ENCODE measurements at places on chromosomes 4 and X.

- no peak for DNase-seq
Observed at GRCh38 chr4:184398741-184399511, 75.4 kb downstream of the IRF2 start.

- no peak for DNase-seq
Observed at GRCh38 chr4:159018062-159018629, 84.7 kb upstream of the RAPGEF2 start.

DNA sequence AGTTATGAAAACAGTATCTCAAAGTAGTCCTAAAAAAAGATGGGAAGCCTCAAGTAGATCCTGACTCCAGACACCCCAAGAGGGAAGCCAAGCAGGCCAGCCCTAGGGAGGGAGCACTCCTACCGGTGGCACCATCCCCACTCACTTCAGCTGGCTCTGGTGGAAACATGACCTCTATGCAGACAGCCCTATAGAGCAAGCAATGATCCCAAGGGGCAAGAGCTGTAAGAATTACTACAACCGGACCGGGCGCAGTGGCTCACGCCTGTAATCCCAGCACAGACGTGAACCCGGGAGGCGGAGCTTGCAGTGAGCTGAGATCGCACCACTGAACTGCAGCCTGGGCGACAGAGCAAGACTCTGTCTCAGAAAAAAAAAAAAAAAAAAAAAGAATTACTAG is 5.7 kb downstream of the LETM1 start:
- DNase-seq: no peak

DNA sequence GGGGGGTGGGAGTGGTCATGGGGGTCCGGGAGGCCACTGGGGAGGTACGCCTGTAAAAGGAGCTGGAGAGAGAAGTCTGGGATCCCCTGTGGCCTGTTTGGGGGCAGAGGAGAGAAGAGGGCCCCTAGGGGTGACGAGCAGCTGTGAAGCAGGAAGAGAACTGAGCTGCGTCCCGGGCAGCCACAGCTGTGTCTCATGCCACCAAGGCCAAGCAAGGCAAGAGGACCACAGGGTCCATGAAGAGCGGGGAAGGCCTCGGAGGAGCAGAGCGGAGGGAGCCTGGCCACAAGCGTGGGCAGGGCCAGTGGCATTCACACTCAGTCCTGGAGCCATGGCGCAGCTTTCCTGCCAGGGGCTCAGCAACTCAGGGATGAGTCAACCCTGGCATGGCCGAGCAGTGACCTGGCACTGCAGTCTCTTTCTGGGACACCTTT is 13.6 kb upstream of the NAT8L start:
- no peak for DNase-seq

DNA sequence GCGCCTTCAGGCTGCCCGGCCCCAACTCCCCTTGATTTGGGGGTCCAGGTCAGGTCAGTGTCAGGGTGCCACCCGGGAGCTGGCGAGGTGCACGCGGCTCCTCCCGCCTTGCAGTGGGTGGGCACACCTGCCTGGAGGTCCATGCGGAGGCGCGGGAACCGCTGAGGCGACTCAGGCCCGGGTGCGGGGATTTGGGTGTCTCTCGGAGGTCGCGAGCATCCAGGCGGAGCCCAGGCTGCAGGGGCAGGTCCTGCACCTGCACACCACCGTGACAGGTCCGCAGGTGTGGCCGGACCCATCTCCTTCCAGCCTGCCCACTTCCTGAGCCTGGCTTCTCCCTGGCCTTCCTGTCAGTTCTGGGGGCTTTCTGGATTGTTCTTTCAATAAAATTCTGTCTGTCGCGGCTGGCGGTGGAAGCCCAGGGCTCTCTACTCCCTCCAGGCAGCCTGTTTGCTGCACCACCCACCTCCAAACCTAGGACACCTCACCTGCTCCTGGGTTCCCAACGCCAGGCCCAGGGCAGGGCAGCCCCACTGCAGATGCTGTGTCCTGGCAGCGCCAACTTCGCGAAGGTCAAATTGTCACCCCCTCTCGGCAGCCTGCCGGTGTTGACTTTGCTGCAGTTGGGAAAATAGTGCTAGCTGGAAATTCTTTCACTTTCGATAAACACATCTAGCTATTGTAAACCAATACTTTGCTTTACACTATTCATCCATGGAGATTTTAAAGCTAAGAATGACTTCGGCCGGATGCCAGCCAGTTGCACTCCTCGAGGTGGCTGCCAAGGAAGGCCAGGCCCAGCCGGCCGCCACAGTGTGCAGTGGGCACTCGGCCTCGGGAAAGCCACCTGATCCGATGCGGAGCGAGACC is 35.9 kb downstream of the FGFRL1 start:
- DNase-seq: no peak

GRCh38 chr4:102564399-102565059 is 63.4 kb downstream of the NFKB1 start:
- DNase-seq: no peak

GRCh38 chr4:36891971-36892370 is 352.6 kb upstream of the NWD2 start:
- no peak for DNase-seq

DNA sequence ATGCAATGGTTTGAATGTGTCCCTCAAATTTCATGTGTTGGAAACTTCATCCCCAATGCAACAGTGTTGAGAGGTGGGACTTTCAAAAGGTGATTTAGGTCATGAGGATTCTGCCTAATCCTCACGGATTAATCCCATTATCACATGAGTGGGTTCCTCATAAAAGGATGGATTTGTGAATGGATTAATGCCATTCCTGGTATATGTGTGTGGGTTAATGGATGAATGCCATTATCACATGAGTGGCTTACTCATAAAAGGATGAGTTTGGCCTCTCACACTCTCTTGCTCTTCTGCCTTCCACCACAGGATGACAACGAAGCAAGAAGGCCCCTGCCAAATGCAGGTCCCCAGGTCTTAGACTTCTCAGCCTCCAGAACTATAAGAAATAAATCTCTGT is 30.5 kb upstream of the NEUROG2 start:
- no peak for DNase-seq

- no peak for DNase-seq
Observed at GRCh38 chrX:46929439-46930261, 17.4 kb downstream of the JADE3 start.

- DNase-seq: no peak
Observed at GRCh38 chr4:98399915-98400314, 138.7 kb downstream of the RAP1GDS1 start.

GRCh38 chr4:150518559-150518958 is 63.4 kb upstream of the MAB21L2 start:
- DNase-seq: no peak

DNA sequence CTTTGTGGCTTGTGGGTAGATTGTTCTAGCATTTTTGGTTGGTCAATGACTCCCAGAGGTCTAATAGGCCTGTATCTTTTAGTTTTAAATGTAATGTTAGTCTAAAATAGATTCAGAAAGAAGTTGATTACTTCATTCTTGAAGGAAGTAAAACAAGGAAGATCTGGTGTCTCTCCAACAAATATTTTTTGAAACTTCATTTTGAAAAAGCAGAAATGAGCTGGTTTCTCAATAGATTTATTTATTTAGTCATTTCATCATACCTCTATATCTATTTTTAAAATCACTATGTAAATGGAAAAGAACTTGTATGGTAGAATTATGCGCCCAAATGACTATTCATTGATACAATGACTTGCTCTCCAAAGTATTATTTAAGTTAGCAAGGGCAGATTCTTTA is 7.2 kb downstream of the HTR2C start:
- no peak for DNase-seq

Measured in CD8-positive, alpha-beta T cell (primary cell).